Left ventricle myocardium inferior (tissue), 1 donor: ENCODE measurements at places on chromosomes 3 and 15. TPM values are rescaled to one million over a fixed set of nuclear protein-coding genes. Genes with fewer than 3 reads are reported as not detected.

P2RY12 gene
- total RNA-seq, result 0.74 TPM

C3orf20 gene
- total RNA-seq, result not detected

DGKG gene
- 65.7 TPM for total RNA-seq

DNA sequence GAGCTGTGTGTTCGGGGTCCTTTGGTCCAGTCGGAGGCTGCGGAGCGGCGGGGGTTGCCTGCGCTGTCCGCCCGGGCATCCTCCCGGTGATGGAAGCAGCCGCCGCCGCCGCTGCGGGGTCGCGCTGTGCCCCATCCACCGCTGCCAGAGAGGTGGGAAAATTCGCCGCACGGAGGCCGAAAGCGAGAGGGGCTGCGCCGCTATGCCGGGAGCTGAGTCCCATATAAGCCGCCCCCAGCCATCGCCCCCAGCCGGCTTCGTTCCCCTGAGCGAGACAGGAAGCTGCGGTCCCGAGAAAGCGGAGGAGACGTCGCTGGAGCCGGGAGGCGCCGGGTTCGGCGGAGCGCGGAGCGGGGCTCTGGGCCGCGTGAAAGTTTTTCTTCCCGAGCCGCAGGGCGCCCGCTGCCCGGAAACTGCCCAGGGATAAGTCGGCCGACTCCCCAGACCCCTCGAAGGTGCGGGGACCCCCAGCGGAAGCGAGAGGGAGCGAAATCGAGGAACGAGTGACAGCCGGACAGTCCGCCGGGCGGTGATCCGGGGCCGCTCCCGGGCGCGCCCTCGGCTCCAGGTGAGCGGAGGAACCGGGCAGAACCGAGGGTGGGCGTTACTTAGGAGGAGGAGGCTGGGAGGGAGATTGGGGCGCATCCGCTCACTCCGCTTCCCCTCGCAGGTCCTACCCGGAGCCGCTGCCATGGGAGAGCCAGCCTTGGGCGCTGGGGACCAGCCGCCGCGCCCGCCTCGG is 574 bp downstream of the CHST2 start:
- H3K27ac ChIP-seq, result peak overlapping the region; percentile 71
- H3K36me3 ChIP-seq, result peaks cover 3% of the 10 kb centered on the region
- H3K4me1 ChIP-seq, result peaks cover 44% of the 10 kb centered on the region
- peak; percentile 28 for DNase-seq
- peak overlapping the region; percentile 79 for H3K4me3 ChIP-seq

GRCh38 chr3:172280406-172281051 is 167.7 kb downstream of the GHSR start:
- no peak for DNase-seq
- peak overlapping the region; percentile 63 for H3K27ac ChIP-seq
- H3K27me3 ChIP-seq, result no peaks in the 10 kb centered on the region
- peaks cover 85% of the 10 kb centered on the region for H3K4me1 ChIP-seq
- H3K4me3 ChIP-seq, result no peak overlapping the region

DNA sequence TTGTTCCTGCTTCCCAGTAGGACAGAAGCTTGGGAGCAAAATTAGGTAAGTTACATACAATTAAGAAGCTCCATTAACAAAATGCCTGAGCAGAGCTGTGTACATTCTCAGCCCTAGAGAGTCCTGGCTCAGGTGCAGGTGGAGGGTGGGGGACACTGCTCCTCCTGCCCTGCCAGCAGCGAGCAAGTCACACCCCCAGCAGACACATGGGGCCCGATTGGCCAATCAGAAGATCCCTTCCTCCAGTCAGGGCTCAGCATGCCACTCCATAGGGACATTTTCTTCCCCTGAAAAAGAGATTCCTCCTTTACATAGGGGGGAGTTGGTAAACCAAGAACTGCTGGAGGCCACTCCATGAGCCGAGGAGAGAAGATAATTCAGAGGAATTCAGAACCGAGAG is 62.1 kb downstream of the PLXNA1 start:
- no peak for DNase-seq
- H3K27me3 ChIP-seq, result peaks cover 6% of the 10 kb centered on the region
- no peak overlapping the region for H3K4me3 ChIP-seq
- H3K4me1 ChIP-seq, result peaks cover 10% of the 10 kb centered on the region

DNA sequence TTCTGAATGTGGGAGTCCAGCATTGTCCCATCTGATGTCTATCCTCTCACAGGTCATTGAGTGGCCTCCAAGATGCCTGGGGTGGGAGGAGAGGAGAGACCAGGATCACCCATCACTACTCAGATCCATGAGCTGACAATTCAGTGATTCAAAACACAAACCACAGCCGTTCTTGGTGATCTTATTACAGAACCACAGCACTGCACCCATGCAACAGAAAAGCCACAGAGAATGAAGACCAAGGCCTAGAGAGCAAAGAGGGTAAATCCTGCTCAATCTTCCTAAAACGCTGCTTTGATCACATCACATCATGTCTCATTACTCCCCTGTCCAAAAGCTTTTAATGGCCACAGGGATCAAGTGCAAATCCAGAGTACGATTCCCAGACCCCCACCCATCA is 23.5 kb downstream of the ANP32A start:
- H3K4me1 ChIP-seq, result peaks cover 98% of the 10 kb centered on the region
- DNase-seq, result no peak
- no peaks in the 10 kb centered on the region for H3K36me3 ChIP-seq
- H3K27me3 ChIP-seq, result no peaks in the 10 kb centered on the region
- H3K4me3 ChIP-seq, result no peak overlapping the region

DNA sequence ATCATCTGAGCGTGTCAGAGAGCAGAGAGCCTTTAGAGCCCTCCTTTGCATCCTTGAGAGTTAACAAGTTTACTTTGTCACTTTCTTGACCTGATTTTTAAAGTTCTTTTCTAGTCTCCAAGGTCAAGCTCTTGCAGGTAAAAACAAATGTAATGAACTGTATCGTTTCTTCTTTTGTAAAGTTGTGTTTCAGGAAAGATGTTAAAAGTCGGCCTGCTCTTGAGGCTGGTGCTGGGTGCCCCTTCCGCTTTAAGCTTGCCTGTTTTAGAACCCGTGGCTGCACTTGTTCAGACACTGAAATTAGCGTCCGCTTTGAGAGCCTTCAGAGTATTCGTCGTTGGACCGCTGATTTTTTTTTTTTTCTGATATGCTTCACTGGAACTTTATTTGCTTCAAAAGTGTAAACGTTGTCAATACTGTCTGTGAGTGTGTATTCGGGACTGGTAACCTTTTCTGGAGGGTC is 52.6 kb upstream of the ULK4 start:
- H3K4me3 ChIP-seq, result peak overlapping the region; percentile 80
- H3K27ac ChIP-seq, result peak overlapping the region; percentile 98
- DNase-seq, result no peak
- peaks cover 66% of the 10 kb centered on the region for H3K4me1 ChIP-seq
- no peaks in the 10 kb centered on the region for H3K27me3 ChIP-seq

DNA sequence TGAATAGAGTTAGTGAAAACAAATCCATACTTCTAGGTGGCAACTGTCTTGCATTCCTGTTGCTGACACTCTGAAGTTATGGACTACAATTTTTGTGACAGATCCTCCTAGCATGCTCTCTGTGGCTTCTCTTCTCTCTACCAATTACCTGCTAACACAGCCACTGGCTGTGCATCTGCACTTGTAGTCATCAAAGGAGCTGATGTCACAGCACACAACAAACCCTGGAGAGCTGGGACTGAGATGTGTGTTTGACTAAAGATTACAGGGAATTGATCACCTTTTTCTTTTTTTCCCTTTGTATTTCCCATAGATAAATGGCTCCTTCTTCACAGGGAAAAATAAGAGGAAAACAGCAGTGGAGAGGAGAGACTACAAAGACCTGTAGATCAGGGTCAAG is 278.4 kb upstream of the CCDC54 start:
- H3K4me1 ChIP-seq, result no peaks in the 10 kb centered on the region
- no peaks in the 10 kb centered on the region for H3K27me3 ChIP-seq
- H3K4me3 ChIP-seq, result no peak overlapping the region
- H3K27ac ChIP-seq, result no peak overlapping the region
- DNase-seq, result no peak

DNA sequence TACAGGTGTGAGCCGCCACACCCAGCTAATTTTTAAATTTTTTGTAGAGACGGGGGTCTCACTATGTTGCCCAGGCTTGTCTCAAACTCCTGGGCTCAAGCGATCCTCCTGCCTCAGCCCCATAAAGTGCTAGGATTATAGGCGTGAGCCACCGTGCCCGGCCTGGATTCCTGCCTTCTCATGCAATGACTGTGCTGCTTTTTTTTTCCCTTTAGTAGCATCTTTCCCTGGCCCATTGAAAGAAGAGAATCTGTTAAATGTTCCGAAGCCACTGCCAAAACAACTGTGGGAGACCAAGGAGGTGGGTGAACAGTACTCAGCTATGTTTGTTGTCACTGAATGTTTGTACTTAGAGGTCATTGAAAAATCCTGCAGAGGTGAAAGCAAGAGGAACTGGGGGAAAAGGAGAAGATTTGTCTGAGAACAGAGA is 88.0 kb downstream of the CRTC3 start:
- H3K36me3 ChIP-seq, result peaks cover 62% of the 10 kb centered on the region
- no peaks in the 10 kb centered on the region for H3K27me3 ChIP-seq
- DNase-seq, result no peak
- H3K4me1 ChIP-seq, result peaks cover 14% of the 10 kb centered on the region

GRCh38 chr3:12138044-12138443 is 20.7 kb downstream of the TIMP4 start:
- no peaks in the 10 kb centered on the region for H3K36me3 ChIP-seq
- H3K4me1 ChIP-seq, result peaks cover 60% of the 10 kb centered on the region
- no peak for DNase-seq
- H3K27me3 ChIP-seq, result peaks cover 5% of the 10 kb centered on the region

- no peaks in the 10 kb centered on the region for H3K27me3 ChIP-seq
- peaks cover 5% of the 10 kb centered on the region for H3K4me1 ChIP-seq
- H3K4me3 ChIP-seq, result no peak overlapping the region
- no peak for DNase-seq
- peaks cover 95% of the 10 kb centered on the region for H3K36me3 ChIP-seq
These were observed 35.3 kb downstream of the CAPN7 start for GRCh38 chr3:15241341-15241740.

GRCh38 chr3:27574438-27574795 is 90.2 kb upstream of the SLC4A7 start:
- H3K4me3 ChIP-seq, result no peak overlapping the region
